DND-41 (cell line): ENCODE measurements at places on chromosomes 2 and 18.

GRCh38 chr2:83744855-83745254, 714.2 kb downstream of the SUCLG1 start:
- H3K27ac ChIP-seq: no peak overlapping the region
- no peaks in the 10 kb centered on the region for H3K36me3 ChIP-seq
- H3K27me3 ChIP-seq: no peaks in the 10 kb centered on the region
- no peaks in the 10 kb centered on the region for H3K4me1 ChIP-seq
- no peak for DNase-seq

DNA sequence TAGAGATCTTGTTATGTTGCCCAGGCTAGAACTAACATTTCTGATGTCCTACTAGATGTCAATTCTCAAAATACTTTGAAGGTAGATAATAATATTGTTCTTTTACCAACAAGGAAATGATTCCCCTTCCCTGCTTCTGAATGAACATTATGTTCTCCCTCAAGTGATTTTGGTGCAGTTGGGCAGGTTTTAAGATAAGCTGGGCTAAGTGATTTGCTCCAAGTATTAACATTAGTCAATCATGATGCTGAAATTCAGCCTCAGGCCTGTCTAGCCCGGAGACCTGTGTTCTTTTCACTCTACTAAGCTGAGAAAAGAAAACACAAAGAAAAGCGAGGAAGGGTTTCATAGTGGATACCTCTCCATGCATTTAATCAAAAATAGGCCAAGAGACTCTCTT, 38.5 kb upstream of the SPTBN1 start:
- H3K36me3 ChIP-seq: no peaks in the 10 kb centered on the region
- no peak for DNase-seq

DNA sequence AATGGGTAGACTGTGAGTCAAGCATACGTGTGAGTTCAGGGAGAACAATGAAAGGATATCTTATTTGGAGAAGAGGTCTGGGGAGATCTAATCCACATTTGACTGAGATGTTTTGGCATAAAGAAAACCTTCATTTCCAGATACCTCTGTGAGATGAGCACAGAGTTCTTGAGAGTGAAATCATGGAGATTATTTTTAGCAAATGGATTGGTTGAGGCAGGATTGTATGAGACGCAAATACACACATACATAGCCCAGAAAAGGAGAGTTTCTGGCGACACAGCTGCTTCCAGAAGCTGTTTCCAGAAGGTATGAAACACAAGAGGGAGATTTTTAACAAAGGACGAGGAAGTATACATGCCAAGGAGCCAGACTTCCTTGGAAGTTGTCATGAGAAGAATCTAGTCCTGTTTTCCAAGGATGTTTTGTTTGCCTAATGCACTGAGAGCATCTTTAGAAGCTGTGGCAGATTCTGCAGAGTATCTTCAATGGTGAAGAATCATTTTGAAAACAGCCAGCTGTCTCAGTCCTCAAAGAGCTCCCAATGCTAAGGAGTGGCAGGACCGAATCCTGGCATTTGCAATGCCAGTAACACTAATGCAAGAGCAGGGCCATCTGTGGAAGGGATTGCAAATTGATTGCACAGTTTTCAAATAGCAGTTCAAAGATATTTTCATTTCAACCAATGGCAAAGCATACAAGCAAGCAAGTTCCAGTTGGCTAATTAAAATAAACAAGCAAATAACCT, 177.2 kb downstream of the SETBP1 start:
- no peaks in the 10 kb centered on the region for H3K27me3 ChIP-seq
- no peak overlapping the region for H3K27ac ChIP-seq
- no peak overlapping the region for H3K4me3 ChIP-seq
- peaks cover 4% of the 10 kb centered on the region; the same call in 1 of the 2 replicates for H3K4me1 ChIP-seq
- DNase-seq: no peak

GRCh38 chr2:45862843-45863242, 211.4 kb downstream of the PRKCE start:
- peak overlapping the region; percentile 70 for H3K27ac ChIP-seq
- peak; percentile 78 for DNase-seq

GRCh38 chr2:60976875-60977561, 40.5 kb upstream of the PEX13 start:
- H3K27me3 ChIP-seq: no peaks in the 10 kb centered on the region
- no peak overlapping the region for H3K4me3 ChIP-seq
- no peak overlapping the region for H3K27ac ChIP-seq
- H3K36me3 ChIP-seq: no peaks in the 10 kb centered on the region
- H3K4me1 ChIP-seq: no peaks in the 10 kb centered on the region

GRCh38 chr2:21277068-21278056, 153.6 kb downstream of the TDRD15 start:
- no peaks in the 10 kb centered on the region for H3K36me3 ChIP-seq
- no peak overlapping the region for H3K4me3 ChIP-seq

GRCh38 chr2:69253112-69253511, 133.9 kb downstream of the GFPT1 start:
- no peaks in the 10 kb centered on the region for H3K4me1 ChIP-seq
- H3K4me3 ChIP-seq: no peak overlapping the region
- no peak overlapping the region for H3K27ac ChIP-seq
- H3K27me3 ChIP-seq: no peaks in the 10 kb centered on the region
- no peak for DNase-seq
- no peaks in the 10 kb centered on the region for H3K36me3 ChIP-seq

DNA sequence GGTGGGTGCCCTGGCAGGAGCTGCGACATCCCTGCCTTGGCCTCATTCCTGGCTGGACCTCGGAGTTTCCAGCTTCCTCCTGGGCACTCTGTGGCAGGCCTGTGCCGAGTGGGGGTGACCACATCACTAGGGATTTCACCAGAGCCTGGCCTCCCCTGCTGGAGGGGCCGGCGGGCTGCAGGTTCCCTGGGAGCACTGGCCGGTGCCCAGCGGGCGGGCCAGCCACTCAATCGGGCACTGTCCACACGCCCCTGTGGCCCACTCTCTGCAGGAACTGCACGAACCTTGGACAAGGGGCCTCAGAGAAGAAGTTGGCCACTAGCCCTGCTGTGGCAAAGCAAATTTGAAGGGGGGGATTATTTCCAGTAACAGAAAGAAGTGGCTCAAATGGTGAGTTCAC, 110.7 kb upstream of the APCDD1 start:
- no peaks in the 10 kb centered on the region for H3K4me1 ChIP-seq
- DNase-seq: no peak
- no peaks in the 10 kb centered on the region for H3K36me3 ChIP-seq
- H3K27ac ChIP-seq: no peak overlapping the region
- H3K27me3 ChIP-seq: no peaks in the 10 kb centered on the region
- H3K4me3 ChIP-seq: no peak overlapping the region

DNA sequence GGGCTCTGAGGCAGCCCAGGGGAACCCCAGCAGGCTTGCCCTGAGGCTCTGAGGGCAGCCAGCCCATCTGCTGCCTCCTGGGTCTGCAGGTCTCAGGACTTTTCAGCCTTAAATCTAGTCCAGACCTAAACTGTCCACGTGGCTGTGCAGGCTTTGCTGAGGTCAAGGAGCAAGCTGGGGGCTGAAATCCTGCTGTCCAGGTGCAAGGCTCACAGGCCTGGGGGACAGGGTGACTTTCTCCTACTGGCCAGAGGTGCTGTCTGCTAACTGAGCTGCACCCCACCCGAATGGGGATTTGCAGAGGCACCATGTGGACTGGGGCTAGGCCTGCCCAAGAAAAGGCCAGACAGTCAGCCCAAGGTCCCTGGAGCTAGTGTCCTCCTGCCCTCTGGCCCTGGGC, 32.1 kb downstream of the SDC1 start:
- H3K4me1 ChIP-seq: no peaks in the 10 kb centered on the region
- no peak overlapping the region for H3K27ac ChIP-seq
- H3K4me3 ChIP-seq: no peak overlapping the region
- H3K27me3 ChIP-seq: peaks cover 4% of the 10 kb centered on the region
- no peak for DNase-seq

DNA sequence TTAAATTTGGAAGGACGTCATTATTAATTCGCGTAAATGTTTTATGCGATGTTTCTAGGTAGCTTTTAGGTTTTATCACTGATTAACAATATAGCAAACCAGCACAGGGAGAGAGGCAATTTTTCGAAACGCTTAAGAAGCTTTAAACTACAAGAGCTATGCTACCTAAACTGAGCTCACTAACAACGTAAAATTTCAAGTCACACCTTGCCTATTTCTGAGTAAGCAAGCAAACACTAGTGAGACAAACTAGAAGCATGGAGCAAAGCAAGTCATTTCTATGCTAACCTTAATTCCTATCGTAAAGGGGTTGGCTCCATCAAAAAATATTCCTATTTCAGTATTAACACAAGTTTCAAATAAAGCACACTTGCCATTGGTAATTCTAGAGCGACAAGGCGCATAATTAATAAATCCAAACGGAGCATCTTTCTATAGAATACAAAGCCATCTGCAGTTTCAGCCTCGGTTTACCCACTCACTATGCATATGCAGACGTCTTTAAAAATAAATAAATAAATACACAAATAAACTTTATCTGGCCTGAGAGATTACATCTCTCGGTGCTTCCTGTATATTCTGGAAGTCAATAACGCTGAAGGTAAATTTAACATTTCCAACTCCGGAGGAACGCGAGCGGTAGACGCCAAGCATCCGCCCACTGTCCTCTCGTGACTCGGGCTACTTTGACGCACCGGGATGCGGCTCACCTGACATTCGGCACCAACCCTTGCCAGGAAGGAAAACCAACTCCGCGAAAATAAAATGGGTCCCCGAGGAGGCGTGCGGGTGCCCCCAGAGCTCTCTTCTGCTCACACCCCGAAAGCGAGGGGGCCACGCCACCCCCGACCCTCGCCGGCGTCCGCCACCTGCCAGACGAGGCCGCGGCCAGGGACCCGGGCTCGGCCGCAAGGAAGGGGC, 947 bp downstream of the ITSN2 start:
- peaks cover 33% of the 10 kb centered on the region for H3K4me1 ChIP-seq
- H3K4me3 ChIP-seq: peak overlapping the region; percentile 73
- peak overlapping the region; percentile 65 for H3K27ac ChIP-seq
- H3K36me3 ChIP-seq: no peaks in the 10 kb centered on the region; the same call in 1 of the 2 replicates
- DNase-seq: peak; percentile 44
- H3K27me3 ChIP-seq: no peaks in the 10 kb centered on the region

DNA sequence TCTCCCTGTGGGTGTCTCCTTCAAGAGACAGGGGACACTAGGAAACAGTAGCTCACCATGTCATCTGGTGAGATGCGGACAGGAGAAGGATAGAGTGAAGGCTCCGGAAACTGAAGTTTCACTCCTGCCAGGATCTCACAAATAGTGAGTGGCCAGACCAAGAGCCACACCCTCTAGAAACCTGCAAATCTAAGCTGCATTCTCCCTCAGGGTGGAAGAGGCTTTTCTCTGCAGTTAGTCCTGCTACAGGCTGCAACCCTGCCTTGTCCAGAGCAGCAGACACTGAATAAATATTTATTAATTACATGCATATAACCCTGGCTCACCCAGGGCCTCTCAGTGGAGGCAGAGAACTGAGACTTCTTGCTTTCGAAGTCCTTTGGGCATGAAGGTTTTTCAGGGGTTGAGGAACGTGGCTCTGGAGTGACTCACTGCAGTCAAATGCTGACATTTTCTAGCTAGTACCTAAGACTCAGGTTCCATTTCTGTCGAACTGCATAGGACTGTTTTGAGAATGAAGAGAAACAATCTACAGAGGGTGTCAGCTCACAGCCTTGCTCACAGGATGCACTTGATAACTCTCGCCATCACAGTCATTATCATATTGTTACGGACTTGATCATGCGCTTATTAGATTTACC, 87.3 kb downstream of the ACTR2 start:
- peaks cover 85% of the 10 kb centered on the region for H3K36me3 ChIP-seq
- H3K27ac ChIP-seq: no peak overlapping the region
- no peak overlapping the region for H3K4me3 ChIP-seq
- no peak for DNase-seq
- H3K27me3 ChIP-seq: no peaks in the 10 kb centered on the region

DNA sequence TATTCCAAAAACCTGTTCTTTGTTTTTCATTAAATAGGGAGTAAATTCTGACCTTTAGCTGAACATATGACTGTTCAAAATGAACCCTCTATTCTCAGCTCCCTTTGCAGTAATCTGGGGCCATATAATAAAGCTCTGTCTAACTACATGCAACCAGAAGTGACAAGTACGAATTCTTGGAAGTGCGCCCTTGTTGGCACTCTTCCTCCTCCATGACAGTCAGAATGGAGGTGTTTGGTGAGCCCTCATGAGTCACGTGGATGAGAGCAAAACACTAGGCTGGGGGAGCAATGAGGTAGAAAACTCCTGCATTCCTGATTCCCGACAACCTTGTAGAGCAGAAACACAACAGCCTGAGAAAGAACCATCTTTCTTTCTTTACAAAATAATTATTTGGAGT, 552.9 kb downstream of the FBXO15 start:
- H3K27ac ChIP-seq: no peak overlapping the region
- no peak for DNase-seq
- no peak overlapping the region for H3K4me3 ChIP-seq
- H3K27me3 ChIP-seq: no peaks in the 10 kb centered on the region
- H3K36me3 ChIP-seq: no peaks in the 10 kb centered on the region

DNA sequence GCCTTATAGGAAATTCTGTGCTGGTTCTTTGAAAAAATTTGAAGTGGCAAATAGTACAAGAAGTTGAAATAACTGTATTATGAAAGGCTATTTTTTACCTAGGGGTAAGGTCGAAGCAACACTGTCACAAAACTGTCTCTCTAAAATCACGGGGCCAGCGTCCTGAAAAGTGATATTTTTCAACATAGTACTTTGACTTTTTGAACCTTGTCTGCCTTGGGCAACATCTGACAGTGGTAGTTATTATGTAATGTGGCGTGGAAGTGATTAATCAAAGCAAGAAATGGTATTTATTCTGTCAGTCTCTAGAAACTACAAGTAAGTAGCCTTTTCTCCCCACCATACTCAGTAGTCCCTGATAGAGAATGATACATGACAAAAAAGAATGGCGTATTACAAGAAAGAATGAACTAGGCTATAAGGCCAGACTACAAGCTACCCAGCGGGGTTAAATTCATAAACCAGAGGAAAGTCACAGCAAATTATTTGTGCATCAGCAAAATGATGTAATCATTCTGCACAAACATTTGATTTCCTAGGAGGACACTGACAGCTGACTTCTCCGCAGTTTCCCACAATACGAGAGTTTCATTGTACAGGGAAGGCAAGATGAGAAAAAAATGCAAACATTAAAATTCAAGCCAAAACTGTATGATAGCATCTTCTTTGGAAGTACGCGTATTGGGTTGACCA, 9.8 kb downstream of the GEN1 start:
- H3K36me3 ChIP-seq: peaks cover 72% of the 10 kb centered on the region
- H3K4me1 ChIP-seq: no peaks in the 10 kb centered on the region
- H3K27me3 ChIP-seq: no peaks in the 10 kb centered on the region
- DNase-seq: no peak
- H3K27ac ChIP-seq: no peak overlapping the region
